ENCODE measurements at places on chromosomes 2 and 18.
A peak's percentile ranks its signal among the peaks of the same experiment; 100 is the strongest.

GRCh38 chr18:59324623-59324971, 6.1 kb upstream of the CPLX4 start:
- no peak for DNase-seq

GRCh38 chr18:2805970-2806943, 40.5 kb upstream of the EMILIN2 start:
- DNase-seq = no peak

GRCh38 chr2:111710085-111710484, 173.9 kb downstream of the ANAPC1 start:
- no peak for DNase-seq

DNA sequence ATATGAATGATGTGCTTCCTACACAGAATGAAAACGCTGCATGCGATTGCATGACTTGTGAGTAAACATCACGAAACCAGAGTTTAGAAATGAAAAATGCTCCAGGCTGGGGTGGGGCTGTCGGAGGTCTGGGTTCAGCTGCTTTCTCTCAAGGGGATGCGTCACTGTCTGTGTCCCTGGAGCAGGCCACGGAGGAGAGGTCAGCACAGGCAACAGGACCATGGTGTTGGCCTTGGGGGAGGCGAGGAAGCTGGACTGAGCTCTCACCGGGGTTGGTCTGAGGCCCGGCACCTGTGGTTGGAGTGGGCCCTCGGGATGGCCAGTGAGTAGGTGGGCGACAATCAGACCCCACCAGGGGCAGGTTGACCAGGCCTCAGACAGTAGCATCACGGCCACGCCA, 89.0 kb upstream of the TMEM18 start:
- DNase-seq = no peak

- peak; percentile 47 for DNase-seq
Measured at GRCh38 chr2:219104107-219105035, 43.6 kb upstream of the IHH start.

DNA sequence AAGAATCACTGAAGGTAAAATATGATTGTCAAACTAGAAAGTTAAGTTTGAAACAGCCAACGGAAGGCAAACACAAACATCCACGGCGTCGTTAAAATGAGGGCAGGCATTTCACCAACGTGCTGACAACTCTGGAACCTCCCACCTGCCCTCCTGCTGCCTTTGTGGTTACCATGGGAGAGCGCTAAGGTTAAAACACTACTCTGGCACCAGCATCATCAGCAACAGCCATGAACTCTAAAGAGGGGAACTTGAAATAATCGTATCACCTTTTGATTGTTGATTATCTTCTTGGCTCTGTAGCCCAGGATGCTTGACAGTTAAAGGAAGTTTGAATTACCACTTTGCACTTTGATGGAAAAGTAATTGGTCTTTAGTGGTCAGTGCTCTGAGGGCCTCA, 34.7 kb downstream of the CYB5A start:
- no peak for DNase-seq

- no peak for DNase-seq
Measured at GRCh38 chr2:155357172-155357571, 658.7 kb downstream of the KCNJ3 start.

All from iPS DF 6.9 (cell line).